ENCODE measurements at places on chromosomes 1 and 21.

DNA sequence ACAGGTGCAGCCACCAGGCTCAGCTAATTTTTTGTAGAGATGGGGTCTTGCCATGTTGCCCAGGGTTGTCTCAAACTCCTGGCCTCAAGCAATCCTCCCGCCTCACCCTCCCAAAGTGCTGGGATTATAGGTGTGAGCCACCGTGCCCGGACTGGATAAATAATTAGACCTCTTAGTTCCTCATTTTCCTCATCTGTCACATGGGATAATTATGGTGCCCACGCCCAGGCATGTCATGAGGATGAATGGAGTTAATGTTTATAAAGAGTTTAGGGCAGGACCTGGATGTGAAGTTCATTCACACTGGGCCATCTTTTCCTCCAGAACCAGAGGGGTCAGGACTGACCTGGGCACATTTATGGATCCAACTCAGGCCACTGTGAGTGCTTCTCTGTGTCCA lies 23.7 kb downstream of the PADI3 start:
- DNase-seq = no peak

DNA sequence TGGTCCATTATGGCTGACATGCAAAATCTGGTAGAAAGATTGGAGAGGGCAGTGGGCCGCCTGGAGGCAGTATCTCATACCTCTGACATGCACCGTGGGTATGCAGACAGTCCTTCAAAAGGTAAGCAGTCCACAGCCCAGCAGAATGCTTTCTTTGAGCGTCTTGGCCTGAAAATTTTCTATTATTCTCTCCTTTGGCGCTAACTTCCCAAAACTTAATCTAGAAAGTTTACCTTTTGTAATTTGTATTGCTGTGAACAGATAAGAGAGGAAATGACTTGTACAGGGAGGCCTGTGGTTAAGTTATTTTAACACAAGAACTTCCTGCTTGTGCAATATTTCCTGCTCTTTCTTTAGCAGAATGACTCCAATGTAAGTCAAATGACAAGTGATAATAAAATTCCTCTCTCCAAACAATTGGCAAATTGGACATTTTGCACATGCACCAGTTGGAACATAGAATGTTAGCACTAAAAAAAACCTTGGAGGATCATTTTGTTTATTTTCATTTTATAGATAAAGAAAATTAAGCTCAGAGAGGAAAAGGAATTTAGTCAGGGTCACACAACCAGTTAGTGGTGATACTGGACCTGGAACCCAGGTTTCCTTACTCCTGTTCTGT lies 18.9 kb downstream of the CAP1 start:
- no peak for DNase-seq

- no peak for DNase-seq
Measured at GRCh38 chr1:55284856-55285255, 69.7 kb upstream of the USP24 start.

- no peak for DNase-seq
Measured at GRCh38 chr1:206488466-206488865, 18.2 kb downstream of the IKBKE start.

DNA sequence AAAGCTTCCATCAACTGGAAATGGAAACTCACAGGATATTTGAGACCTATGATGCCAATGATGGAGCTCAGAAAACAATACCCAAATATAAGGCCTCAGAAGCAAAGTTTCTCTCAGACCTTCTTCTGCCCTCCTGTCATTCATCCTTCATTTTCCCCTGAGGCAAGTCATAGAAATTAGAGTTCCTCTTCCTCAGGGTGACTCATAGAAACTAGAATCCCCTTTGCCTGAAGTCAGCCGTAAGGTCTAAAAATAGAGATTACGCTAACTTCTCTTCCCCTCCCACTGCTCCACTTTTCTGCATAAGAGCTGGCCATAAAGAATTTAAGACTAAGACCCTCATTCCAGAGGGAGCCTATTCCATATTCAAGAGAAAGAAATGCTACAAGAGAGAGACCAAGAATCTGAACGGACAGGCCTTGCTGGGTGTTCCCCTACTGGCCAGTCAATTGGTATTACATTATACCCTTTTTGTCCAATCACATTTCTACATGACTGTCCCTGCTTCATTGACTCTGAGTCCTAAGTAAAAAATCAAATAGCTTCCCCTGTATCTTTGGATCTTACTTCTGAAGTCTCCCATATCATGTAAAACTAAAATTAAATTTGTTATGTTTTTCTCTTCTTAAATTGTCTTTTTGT lies 994.9 kb downstream of the ADGRL2 start:
- no peak for DNase-seq

- DNase-seq = no peak
Measured at GRCh38 chr1:170929835-170930554, 5.3 kb upstream of the MROH9 start.

GRCh38 chr1:109902204-109902985 lies 8.3 kb upstream of the CSF1 start:
- DNase-seq = peak; percentile 15

All from DMS79 (cell line).